ENCODE measurements at places on chromosomes 7 and 10. TPM values are rescaled to one million over a fixed set of nuclear protein-coding genes. Genes with fewer than 3 reads are reported as not detected.

The ITPRID1 gene
- total RNA-seq, result 0.49 TPM

The NODAL gene
- total RNA-seq, result 0.40 TPM

The MRM2 gene
- total RNA-seq, result 21.9 TPM

The TNRC18 gene
- 100 TPM for total RNA-seq

The KCNMA1 gene
- total RNA-seq, result 168 TPM

The CYP17A1 gene
- total RNA-seq, result not detected

The MRLN gene
- total RNA-seq, result not detected

The MNX1 gene
- not detected for total RNA-seq

The MYH16 gene
- not detected for total RNA-seq

DNA sequence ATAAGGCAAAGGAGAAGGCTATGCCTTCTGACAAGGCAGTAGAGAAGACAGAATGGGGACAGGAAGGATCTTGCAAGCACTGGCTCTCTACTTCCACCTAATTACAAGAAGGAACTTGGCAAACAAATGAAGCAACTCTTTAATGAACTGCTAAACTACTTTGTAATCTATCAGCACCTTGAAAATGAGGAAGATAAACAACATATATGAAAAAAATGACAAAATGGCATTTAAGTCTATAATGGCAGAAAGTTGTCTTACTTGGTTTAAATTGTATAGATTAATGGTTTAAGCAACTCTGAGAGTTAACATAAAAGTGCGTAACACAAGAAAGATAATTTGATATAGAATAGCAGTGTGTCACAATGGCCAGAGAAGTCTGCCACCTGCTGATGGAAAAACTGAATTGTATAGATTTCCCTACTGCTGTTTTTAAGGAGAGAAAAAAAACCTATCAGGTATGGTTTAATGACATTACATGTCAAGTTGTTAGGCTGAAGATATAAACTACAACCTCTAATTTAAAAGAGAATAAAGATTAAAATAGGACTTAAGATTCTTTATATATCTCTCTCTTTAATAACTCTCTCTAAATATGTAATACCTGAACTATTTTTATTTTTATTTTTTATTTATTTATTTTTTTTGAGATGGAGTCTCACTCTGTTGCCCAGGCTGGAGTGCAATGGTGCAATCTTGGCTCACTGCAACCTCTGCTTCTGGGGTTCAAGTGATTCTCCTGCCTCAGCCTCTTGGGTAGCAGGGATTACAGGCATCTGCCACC lies 11.8 kb downstream of the NT5C3A start:
- ATAC-seq, result no peak

DNA sequence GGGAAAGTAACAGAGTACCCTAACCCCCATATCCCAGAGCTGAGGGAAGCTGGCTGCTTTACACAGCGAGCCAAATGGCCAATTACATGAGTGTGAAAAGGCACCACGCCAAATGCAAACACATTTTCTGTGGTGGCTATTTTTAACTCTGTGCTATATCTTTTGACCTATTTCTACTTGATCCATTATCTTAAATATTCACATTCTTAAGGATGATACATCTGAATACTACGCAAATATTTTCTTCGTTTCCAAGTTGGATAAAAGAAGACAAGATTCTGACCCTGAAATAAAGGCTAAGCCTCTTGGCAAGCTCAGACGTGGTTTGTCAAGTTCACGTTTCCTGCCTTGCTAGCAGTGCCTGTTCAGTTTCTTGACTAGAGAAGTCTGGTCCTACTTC lies 146.7 kb upstream of the TMEM196 start:
- no peak for ATAC-seq

- peak; percentile 76 for ATAC-seq
Measured at GRCh38 chr7:76069238-76069638, 21.3 kb downstream of the MDH2 start.

- no peak for ATAC-seq
Measured at GRCh38 chr7:132455378-132455777, 120.9 kb downstream of the PLXNA4 start.

DNA sequence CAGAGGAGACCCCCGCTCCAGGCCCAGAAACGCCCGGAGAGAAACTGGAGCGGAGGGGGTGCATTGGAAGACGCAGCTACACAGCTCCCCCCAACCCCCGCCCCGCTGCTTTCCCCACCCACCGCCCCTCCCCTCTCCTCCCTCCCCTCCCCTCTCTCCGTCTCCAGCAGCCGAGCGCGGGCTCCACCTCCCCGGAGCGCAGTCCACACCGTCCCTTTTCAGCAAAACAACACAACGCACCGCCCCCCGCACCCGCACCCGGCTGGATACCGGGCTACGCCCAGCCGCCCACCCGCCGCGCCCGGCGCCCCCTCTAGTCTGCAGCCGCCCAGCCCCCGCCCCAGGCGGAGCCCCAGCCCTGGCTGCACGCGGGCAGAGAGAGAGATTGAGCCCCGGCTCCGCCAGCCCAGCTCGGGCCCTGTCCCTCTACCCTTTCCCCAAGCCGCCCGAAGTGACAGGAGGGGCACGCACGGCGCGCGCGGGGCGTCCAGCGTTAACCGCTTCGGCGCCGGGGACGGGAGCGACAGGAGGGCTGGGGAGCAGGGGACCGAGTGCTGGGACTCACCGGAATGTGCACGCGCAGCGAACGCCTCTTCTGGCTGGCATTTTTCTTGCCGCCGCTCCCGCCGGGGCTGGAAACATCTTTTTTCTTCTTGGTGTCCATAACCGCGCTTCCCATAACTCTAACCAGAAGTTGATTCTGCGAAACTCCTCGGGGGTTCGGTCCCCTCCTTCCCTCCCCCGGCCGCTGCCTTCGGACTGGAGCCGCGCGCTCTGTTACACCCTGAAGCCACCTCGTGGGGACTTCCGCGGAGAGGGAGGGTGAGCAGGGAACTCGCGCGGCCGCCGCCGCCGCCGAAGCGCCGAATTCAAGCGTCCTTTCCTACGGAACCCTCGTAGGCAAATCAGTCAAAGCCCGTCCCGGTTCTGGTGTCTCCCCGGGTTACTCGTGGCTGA lies 695 bp downstream of the PRKAG2 start:
- peak; percentile 74 for ATAC-seq

- ATAC-seq, result no peak
Measured at GRCh38 chr7:18893156-18893555, 224.3 kb downstream of the TWIST1 start.

GRCh38 chr10:16519908-16520861 lies 1.5 kb downstream of the C1QL3 start:
- ATAC-seq, result no peak

DNA sequence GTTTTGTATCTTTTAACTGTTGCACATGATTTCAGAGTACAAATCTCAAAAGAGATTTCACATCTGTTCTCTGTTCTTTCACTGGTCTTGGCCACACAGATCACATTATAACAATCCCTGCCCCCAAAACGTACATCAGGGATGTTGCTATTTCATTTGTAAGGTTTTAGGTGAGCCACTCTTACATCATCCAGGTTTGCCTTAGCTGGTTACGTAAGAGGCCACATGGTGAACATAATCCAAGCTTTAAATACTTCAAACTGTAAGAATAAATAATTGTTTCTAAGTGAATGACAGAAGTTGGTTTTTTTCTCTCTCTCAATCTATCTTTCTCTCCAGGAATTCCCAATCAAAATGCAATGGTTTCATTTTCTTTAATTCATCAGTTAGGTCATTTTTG lies 245.9 kb upstream of the HGF start:
- ATAC-seq, result no peak

DNA sequence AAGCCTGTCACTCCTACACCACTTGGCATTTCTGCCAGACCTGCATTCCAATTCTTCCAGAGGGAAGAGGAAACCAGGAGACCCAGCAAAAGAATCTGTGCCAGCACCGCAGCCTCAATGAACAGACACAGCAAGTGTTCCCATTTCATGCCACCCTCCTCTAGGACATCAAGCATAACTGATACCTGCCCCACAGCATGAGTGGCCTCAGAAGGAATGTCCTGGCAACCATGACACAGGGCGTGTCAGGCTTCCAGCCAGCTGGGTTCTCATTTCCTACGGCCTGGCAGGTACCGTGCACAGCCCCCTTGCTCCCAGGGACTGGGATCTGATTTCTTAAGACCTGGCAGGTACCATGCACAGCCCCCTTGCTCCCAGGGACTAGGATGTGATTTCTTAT lies 7.8 kb downstream of the MAD1L1 start:
- ATAC-seq, result no peak

- ATAC-seq, result no peak
Measured at GRCh38 chr10:54363390-54363789, 437.6 kb downstream of the PCDH15 start.

DNA sequence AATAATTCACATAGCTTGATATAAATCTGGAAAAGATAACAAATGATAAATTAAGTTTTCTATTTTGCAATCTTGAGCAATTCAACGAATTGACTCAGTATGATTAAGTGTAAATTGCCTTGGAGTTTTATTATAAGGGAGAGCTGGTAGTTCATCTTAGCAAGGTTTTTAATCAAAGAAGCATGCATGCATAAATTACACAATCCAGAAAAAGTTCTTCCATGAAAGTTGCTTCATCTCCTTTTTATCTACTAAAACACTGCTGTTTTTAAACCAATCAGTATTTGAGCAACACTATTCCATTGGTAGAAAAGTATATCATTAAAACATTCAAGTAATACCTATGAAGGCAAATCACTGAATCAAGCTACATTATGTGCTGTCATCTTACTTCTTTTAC lies 47.6 kb downstream of the POT1 start:
- ATAC-seq, result no peak

DNA sequence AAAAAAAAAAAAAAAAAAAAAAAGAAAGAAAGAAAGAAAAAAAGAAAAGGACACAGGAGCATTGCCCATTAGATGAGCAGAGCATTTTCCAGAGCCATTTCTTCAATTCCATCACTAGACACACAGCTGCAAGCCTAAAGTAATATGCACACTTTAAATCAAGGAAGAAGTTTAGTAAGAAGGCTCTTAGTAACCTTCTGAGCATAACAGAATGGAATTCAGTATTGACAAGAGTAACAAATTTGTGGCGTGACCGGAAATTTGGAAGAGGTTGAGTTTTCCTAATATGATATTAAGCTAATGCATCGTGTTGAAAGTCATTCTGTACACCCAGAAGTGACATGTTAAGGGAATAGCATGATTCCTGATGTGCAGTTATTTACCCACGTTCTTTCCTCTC lies 35.3 kb downstream of the SMURF1 start:
- ATAC-seq, result no peak

DNA sequence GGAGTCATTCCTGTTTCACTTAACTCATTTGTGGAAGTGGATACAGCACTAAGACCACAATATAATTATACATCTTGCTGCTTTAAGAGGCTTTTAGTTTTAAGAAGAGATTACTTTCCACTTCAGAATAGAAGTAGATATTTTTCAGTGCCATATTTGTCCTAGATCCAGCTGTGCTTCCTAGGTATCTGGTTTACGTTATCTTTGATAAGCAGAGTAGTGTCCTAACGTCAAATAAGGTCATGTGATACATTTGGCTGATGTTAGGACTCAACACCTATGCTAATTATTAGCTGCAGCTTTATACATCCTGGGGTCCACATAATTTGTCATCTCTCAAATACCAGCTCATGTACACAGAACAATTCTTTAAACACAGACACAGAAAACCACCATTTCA lies 196.2 kb upstream of the SMIM30 start:
- no peak for ATAC-seq

DNA sequence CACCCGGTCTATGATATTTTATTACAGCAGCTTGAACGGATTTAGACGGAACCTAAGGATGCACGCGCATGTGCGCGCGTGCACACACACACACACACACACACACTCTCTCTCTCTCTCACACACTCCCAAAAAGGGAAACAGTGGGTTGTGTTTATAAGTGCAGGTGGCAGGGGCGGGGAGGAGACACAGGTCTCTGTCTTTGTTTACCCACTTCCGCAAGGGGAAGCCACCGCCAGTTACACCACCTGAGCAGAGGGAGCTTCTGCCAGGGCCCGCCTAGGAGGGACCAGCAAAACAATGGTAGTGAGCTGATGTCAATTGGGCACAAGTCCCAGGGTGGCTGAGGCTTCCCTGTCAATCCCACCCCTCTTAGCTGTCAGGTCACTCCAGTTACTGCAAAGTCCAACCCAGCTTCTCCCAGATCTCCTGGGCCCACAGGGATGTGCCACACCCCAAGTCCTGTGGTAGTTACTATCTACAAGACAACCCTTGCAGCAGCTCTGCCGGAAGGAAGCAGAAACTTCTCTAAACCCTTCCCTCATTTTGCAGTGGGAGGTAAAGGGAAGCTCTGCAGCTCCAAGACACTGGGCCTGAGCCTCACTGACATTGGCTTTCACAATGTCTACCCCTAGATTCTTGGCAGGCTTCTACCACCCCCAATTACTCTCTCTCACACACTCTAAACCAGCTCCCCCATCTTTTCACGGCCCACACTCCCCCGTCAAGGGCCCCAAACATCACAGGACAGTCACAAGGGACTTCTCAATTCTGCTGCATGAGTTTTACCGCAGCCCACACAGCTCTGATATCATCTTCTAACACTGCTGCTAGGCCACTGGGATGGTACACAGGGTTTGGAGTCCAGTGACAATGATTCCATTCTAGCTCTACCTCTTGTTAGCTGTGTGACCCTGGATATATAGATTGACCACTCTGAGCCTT lies 17.6 kb downstream of the ANXA11 start:
- ATAC-seq, result peak; percentile 19

- ATAC-seq, result no peak
Measured at GRCh38 chr7:110835218-110835617, 255.7 kb upstream of the LRRN3 start.

DNA sequence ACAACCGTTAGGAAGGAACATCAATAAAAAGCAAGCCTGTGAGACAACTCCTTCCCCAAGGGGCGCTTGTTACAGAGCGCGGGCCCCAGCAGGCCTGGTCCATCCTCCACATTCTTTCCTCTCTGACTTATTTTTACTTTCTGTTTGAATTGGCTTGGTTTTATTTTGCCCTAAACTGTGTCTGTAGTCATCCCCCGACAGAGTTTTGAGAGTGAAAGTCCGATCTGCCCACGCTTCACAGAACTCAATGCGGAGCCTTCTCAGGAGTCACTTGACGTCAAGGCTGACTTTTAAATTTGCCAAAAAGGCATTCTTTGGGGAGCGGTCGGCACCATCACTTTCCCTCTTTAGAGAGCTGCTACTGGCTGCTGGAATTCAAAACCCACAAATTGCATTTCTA lies 150.1 kb upstream of the KLF6 start:
- peak; percentile 34 for ATAC-seq

DNA sequence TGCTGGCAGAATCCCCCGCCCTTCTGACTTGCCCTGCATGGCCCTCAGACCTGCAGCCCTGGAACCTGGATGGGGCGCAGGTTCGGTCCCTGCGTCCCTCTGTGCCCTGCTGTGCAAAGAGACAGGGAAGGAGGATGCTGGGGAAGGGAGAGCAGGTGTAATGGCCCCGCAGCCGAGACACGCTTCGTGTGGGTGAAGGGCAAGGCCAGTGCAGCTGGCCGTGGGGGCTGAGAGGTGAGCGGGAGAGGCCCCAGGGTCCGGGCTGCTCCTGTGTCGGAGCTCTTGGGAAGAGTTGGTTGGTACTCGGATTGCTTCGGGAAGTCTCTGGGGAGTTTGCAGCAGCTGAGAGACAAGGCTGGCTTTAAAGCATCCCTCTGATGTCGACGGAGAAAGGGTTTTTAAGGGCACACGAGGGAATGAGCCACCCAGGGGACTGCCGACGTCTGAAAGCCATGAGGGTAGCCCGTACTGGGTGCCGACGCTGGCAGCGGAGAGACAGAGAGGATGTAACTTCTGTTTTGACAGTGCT lies 6.5 kb downstream of the ELFN1 start:
- ATAC-seq, result no peak

GRCh38 chr7:81420526-81421226 lies 349.2 kb downstream of the HGF start:
- no peak for ATAC-seq

Data from gastroesophageal sphincter (tissue), 4 donors.